ENCODE measurements at places on chromosomes 1 and 21. TPM values are rescaled to one million over a fixed set of nuclear protein-coding genes. Genes with fewer than 3 reads are reported as not detected.
A peak's percentile ranks its signal among the peaks of the same experiment; 100 is the strongest.

PODN gene
- total RNA-seq = 0.56 TPM

- peak; percentile 54 for DNase-seq
Observed at GRCh38 chr21:42145569-42146272, 73.2 kb upstream of the ABCG1 start.

ARID1A gene
- 14.0 TPM for total RNA-seq

- DNase-seq = peak; percentile 87
Observed at GRCh38 chr1:33338440-33339211, 17.7 kb upstream of the A3GALT2 start.

DNA sequence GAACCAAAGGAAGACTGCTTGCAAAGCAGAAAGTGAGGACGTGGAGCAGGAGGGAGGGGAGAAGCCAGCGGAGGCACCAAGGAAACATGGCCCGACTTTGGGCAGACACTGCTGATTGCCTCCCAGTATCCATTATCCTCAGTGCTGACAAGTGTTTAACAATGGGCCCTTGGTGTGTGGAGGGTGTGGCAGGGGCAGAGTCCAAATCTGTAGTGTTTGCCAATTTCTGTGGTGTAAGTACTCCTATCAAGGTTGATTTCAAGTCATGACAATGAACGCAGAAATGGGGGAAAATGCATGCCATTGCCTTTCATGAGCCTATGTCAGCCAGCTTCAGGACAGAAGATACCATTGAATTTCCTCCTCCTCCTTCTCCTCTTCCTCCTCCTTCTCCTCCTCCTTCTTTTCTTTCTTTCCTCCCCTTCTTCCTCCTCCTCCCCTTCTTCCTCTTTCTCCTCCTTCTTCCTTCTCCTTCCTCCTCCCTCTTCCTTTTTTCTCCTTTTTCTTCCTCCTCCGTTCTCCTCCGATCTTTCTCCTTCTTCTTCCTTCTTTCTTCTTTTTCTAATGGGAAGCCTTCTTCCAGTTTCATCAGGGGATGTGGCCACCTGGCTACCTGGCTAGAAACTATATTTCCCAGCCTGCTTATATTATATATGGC is 10.3 kb upstream of the PHC2 start:
- DNase-seq = no peak

GRCh38 chr1:211739671-211740411 is 64.4 kb upstream of the NEK2 start:
- DNase-seq = no peak

DNA sequence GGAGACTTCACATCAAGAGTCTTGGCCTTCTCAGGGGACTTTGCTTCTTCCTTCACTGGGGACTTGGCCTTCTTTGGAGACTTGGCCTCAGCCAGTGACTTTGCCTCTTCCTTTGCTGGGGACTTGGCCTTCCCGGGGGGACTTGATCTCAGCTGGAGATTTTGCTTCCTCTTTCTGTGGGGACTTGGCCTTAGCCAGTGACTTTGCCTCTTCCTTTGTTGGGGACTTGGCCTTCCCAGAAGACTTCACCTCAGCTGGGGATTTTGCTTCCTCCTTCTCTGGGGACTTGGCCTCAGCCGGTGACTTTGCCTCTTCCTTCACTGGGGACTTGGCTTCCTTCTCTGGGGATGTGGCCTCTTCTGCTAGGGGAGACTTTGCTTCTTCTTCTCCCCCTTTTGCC is 13.5 kb upstream of the CD2 start:
- no peak for DNase-seq

DNA sequence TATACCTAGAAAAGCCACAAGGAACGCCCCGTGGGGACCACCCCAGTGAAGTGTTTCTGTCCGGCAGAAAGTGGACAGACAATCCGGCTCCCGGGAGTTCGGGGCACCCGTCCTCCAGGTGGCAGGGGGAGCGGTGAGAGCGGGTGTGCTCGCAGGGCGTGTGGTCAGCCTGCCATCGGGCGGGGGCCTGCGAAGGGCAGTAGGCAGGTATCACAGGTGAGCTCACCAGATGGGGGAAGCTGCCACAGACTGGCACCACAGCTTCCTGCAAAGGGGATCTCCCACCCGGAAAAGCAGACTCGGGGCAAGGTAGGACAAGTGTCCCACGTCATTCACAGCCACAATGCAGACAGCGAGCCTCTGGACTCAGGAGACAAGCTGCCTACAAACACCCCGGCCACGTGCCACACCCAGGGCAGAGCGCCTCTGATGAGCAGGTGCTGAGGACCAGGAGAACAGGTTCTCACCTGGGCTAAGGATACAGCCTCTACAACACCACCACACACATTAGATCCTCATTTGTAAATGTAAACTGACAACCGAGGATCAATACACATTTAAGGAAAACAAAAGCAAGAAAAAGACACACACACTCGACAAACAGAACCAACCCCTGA is 36.4 kb downstream of the VPS26C start:
- DNase-seq = no peak

LMX1A gene
- not detected for total RNA-seq

DNA sequence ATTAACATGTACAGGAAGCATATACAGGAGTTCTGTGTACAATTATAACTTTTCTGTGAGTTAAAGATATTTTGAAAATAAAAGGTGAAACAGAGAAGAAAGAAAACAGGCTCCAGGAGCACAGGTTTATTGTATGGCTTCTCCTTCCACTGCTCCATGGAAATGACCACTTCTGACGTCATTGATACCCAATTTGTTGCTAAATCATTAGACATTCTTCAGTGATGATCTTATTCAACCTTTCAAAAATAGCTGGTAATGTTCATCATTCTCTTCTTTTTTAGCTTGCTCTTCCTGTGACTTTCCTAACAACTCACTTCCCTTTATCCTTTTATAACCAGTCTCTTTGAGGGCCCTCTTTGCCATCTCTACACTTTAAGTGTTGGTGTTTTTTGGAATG is 77.8 kb downstream of the KCNK2 start:
- DNase-seq = peak; percentile 86
